ENCODE measurements at places on chromosomes 5 and 9.

GRCh38 chr5:57575839-57576238 is 93.2 kb upstream of the ACTBL2 start:
- DNase-seq: no peak

DNA sequence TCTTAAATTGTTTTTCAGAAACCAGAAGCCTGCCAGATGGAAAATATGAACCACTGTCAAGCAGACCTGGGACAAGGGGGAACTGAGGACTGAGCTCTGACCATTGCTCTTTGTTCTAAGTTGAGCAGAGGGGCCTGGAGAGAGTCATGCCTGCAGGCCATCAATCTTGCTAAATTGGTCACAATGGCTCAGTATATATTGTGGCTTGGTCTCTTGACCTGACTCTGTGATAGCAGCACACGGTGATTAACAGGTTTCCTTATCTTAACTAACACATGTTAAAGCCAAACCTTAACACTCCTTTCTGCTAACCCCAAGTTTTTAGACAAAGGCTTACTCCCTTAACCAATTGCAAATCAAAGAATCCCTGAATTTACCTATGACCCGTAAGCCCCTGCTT is 1281.2 kb upstream of the NUDT12 start:
- DNase-seq: no peak

DNA sequence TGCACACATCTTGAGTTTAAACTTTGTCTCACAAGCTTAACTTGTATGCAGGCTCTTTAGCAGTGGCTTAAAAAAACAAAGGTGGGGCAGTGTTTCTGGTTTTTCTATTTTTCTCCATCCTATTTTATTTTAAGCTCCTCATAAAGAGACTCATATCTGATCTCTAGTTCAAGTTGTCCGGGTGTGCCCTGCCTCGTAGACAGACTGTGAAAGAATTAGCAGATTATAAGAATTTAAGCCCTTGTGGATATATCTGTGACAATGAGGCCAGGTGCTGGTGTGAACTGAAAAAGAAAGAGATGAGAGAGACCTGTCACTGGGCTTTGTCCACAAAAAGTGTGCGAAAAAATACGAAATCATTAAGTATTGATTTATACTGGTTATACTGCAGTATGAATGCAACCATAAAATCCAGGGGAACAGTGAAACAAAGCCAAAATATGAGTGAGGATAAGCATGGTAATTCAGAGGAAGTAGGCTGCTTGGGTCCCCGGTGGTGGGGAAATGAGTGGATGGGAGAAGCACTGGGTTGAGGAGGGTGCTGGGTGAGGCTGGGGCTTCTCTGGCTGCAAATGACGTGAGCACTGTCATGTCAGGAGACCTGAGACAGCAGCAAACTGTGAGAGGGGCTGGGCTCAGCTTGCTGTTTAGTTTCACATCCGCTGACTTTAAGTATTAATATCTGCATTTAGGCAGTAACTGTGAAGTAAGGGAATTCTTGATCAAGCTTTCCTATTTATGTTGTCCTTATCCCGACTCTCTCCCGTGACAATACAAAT is 179.7 kb upstream of the ANKRD55 start:
- DNase-seq: no peak

- no peak for DNase-seq
Observed at GRCh38 chr9:96279932-96280331, 22.0 kb downstream of the HSD17B3 start.

GRCh38 chr9:87255431-87256155 is 242.1 kb upstream of the DAPK1 start:
- DNase-seq: peak; percentile 96
